ENCODE measurements at places on chromosomes 4 and X. TPM values are rescaled to one million over a fixed set of nuclear protein-coding genes. Genes with fewer than 3 reads are reported as not detected.

DNA sequence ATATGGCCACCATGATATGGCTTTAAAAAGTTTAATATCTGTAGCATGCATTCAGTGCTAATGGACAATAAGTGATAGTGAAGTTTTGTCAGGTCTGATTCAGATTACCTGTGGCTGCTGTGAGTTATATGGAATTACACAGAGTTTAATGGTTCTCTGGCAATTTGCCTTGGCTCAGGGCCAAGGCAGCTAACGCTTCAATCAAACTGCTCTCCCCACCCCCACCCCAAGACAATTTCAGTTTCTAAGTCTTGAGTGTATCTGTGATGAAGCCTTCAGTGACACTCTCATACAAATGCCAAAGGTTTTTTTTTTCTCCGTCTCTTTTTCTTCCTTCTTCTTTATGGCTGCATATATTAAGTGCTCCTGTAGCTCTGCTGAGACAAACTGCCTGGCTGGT, 106.6 kb downstream of the SHROOM4 start:
- no peak for DNase-seq

DNA sequence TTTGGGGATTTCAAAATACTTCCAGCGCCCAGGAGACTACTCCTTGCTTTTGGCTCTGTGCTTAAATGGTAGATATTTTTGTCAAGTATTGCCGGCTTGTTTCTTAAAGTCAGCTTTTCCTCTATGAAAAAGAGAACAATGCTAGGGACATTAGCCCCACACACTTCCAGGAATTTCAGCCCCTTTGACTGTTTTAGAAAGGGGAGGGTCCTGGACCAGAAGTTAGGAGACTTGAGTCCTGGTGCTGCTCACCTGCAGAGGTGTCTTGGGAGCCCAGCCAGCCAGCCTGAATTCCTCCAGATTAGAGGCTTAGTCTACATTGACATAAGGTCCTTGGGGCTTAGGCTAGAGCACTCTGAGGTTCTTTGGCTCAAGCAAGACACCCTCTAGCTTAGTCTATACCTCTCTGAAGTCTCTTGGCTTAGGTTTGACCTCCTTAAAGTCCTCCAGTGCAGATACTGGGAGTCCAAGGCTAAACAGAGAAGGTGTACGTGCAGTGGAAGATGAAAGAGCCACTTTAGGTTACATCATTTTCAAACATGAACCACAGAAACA, 1.6 kb upstream of the SETD7 start:
- no peak for DNase-seq

DNA sequence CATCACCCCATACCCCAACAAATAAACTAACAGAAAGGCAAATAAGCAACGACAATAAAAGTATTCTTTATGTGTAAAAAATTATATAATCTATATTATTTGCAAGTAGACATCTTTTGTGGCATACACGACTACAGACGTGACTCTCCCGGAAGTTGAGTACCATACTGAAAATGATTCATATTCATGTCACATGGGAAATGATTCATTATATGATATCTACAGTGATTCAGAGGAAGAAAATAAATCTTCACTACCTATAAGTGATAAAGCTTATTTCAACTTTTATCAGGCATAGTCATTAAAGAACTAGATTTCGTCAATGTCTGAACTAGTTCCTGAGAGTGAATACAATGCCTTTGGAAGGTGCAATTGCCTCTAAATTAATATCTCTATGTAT, 4.6 kb upstream of the ANTXR2 start:
- no peak for DNase-seq

GRCh38 chr4:55033296-55033695, 92.1 kb downstream of the KDR start:
- no peak for DNase-seq

DNA sequence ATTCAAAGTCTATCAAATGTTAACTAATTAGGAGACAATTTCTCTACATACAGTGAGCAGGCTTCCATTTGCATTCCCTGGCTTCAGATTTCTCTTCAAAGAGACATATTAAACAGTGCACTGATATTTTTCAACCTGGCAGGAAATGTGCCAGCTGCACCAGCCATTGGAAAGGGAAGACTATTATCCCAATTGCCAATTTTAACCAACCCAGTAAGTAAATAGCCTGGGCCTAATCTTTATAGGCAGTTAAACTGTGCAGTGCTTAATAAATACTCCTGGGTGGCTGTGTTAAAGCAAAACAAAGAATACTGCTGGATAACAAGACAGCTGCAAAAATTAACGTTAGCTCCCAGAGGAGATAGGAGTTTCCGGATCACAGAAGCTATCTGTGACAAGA, 111.9 kb upstream of the GALNT7 start:
- no peak for DNase-seq

DNA sequence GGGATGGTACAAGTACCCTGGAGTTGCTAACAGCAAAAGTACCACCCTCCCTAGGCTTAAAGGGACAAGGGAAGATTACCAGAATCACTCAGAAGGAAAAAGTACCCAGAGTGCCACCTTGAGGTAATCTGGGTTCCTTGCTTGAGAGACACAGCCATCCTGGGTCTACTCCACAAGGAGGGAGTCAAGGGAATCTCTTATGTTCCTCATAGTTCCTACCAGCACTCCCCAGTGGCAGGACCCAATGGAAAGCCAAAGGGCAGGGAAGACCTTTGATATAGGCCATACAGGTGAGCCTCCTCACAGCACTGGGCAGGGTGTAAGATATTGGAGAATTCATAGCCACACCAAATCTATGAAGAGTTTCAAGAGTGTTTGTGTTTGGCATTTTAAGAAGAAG, 5.7 kb downstream of the IL2 start:
- no peak for DNase-seq

GRCh38 chr4:1044469-1045192, 33.2 kb downstream of the FGFRL1 start:
- no peak for DNase-seq

The ZFP92 gene
- 0.42 TPM for total RNA-seq

DNA sequence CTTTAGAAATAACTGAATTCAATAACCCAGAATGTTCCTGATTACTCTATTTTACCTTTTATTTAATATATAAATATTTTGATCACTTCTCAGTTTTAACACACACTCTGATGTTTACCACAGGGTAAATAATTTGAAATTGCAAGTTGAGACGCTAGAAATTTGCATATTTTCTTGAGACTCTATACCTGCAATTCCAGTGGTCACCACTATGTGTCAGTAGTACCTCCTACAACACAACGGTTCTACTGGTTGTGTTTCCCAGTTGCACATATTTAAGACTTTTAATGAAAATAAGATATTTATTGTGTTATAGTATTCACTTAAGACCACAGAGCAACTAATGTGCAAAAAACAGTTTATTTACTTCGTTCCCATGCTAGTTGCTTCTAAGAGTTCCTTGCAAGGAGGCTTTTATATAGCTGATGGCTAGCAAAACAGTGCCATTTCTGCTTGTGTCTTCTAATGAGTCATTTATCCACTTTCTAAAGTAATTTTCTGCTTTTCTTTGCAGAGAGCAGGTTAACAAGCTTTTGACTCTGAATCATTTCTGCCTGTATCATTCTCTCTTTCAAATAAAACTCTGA, 98.9 kb upstream of the PDLIM3 start:
- no peak for DNase-seq

- DNase-seq: no peak
These were observed 64.2 kb upstream of the SPP1 start for GRCh38 chr4:87911252-87911774.

GRCh38 chrX:133235830-133236229, 17.7 kb upstream of the TFDP3 start:
- DNase-seq: no peak

- DNase-seq: no peak
These were observed 167.5 kb upstream of the PDE5A start for GRCh38 chr4:119795986-119796578.

- DNase-seq: no peak
These were observed 514.8 kb upstream of the TENM3 start for GRCh38 chr4:181728305-181728966.

DNA sequence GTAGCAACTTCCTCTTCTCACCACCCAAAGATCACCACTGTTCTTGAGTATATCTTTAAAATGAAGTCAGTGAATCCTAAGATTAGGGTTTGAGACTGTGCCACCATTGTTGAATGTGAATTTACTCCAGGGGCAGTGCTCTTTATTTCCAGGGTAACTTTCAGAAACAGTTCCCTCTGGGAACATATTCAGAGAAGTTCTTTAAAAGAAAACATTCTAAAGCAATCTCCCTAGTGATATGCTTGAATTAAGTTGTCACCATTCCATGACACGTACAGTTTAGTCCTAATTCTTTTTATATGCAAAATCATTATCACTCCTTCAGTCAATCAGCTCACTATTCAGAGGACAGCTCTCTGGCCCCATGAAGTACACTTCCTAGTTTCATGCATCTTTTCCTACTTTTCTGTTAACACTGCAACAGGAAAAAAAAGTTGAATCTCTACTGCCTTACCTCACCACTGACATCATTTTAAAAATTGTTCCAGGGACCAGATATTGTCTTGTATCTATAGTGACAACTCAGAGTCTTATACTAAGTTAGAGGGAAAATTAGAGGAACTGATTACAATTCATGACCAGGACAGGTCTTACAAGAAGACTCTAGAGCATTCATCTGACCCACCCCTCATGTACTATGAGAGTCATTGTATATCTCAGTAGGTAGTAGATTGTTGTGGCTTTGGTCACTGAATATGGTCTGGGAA, 49.8 kb downstream of the PARM1 start:
- DNase-seq: no peak

The LGI2 gene
- total RNA-seq: 2.1 TPM

The CNGA1 gene
- total RNA-seq: not detected

GRCh38 chrX:11557120-11557519, 108.6 kb downstream of the ARHGAP6 start:
- DNase-seq: no peak

The MCUB gene
- total RNA-seq: 3.8 TPM

The MAGEA4 gene
- not detected for total RNA-seq

The TLR8 gene
- total RNA-seq: 0.35 TPM

GRCh38 chr4:81470456-81471297, 1.0 kb downstream of the RASGEF1B start:
- peak; percentile 67 for DNase-seq

The PDE6B gene
- 6.2 TPM for total RNA-seq

The RBM46 gene
- total RNA-seq: not detected

GRCh38 chr4:53199356-53199755, 166.5 kb downstream of the SCFD2 start:
- no peak for DNase-seq

- no peak for DNase-seq
These were observed 68.5 kb downstream of the SPINK2 start for GRCh38 chr4:56752985-56753384.

DNA sequence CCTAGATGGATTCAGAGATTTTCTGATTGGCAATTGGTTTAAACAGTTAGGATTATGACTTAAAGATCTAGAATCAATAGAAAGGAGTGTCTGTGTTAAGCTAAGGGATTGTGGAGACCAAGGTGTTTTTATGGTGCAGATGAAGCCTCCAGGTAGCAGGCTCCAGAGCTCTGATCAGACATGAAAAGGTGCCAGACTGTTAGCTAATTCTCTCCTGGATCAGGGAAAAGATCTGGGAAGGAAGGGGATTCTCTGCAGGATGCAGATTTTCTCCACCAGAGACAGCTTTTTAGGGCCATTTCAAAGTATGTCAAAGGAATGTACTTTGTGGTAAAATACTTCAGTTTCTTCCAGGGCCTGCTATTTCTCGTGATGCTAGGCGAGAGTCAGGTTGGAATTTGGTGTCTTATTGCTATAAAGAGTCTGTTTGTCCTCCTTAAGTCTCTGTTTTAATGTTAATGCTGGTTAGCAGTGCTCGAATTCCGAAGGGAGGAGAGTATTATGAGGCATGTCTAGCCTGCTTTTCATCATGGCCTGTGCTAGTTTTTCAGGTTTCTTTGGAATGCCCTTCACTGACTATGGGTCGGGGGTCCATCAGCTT, 12.0 kb upstream of the GPR78 start:
- no peak for DNase-seq

DNA sequence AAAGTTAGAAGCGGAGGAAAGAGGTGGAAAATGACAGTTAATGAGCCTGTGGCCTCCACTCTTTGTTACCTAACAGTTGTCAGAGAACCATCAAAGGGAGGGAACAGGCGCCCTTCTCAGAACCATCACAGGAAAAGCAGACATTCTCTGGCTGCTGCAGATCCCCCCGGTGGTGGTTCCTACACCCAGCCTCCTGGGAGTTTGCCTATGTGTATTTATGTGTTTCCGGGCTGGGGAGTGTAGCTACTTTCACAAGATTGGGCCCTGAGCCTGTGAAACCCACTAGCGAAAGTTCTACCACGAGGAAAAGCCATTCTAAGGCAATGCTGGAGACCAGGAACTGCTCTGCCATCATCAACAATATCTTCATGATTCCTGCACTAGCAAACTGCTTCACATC, 52.7 kb upstream of the BCOR start:
- no peak for DNase-seq

The ZNF711 gene
- total RNA-seq: 0.64 TPM

The DGKK gene
- total RNA-seq: 0.02 TPM

The RRH gene
- total RNA-seq: not detected
